Fibroblast of skin of back (primary cell): ENCODE measurements at places on chromosomes 5 and 9.

- DNase-seq: no peak
Measured at GRCh38 chr9:89891591-89892304, 286.9 kb downstream of the GADD45G start.

DNA sequence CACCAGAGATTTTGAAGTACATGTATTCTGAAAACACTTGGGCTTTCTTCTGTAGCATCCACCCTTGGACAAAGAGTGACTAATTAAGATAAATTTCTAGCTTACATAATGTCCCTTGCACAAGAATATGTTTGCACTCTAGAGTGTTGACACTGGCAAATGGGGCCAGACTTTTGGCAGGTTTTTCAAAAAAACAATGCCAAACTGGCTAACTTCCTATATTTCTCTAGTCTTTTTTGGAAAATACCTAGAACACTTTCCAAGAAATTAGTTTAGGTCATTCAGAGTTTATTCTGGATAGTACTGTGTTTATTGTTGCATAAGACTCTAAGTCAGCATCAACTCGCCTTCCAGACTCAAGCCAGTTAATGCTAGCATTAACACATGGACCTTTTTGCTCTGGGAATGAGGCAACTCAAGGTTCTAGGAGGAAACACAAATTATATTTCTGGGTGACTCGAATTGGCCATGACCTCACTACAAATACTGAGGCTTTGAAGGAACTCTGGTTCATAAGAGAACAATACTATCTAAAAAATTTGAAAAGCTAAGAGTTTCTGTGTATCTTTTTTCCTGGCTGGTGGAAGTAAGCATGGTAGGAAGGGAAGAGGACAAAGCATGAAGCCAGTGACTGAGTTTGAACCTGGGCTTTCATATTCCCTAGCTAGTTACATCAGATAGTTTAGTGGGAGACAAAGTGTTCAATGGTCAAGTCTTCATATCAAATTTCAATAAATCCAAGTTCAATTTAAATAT is 101.6 kb downstream of the NREP start:
- no peak for DNase-seq

GRCh38 chr5:2557435-2557834 is 194.0 kb downstream of the IRX2 start:
- no peak for DNase-seq

DNA sequence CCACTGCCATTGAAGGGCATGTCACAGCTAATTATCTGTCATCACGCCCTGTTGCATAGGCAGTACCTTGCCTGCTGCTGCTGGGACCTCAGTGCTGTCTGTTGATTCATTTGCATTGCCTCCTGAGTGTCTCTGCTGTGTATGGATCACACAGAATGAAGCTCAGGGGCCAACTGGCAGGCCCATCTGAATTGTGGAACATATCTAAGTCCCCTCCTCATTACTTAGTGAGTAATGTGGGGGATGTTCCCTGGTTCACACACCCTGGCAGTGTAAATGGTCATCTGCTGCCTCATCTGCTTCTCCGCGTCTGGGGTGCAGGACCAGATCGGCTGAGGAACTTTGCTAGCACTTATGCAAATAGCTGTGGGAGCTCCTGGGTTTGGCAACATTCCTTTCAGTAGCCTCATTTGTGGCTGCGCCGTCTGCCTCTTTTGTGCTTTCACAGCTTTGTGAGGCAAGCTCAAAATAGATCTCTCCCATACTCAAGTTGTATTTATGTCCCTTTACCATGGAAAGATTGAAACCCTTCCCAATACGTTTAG is 25.4 kb downstream of the TYRP1 start:
- DNase-seq: peak; percentile 84

- peak; percentile 90 for DNase-seq
Measured at GRCh38 chr5:32692036-32692746, 18.9 kb upstream of the NPR3 start.

DNA sequence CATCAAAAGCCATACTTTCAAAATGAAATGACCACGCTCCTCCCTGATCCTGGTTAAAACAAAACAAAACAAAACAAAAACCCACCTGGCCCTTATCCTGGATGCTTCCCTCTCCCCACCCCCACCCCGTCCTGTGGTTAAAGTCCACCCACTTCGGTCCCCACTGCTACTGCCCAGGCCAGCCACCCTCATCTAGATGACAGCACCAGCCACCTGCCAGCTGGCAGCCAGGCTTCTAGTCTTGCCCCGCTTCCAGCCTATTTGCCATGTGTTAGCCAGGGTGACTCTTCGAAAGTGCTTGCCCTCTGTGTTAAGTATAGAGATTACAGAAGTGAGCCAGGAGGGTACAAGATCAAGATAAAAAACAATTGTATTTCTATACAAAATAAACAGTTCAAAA is 27.5 kb upstream of the NCS1 start:
- no peak for DNase-seq

DNA sequence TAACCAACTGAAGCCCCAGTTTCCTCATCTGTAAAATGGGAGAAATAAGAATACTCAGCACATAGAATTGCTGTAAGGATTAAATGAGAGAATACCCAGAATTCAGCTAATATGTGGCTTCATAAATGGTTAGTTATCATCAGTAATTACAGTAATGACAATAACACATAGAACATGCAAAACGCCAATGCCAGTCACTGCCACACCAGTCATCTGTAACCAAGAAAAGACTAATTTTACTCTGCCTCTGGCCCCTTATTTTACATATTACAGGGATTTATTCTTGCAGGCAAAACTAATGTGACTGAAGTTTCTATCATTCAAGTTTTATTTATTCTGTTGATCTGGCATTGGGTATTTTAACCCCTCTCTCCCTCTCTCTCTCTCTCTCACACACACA is 46.5 kb downstream of the EBF1 start:
- no peak for DNase-seq

DNA sequence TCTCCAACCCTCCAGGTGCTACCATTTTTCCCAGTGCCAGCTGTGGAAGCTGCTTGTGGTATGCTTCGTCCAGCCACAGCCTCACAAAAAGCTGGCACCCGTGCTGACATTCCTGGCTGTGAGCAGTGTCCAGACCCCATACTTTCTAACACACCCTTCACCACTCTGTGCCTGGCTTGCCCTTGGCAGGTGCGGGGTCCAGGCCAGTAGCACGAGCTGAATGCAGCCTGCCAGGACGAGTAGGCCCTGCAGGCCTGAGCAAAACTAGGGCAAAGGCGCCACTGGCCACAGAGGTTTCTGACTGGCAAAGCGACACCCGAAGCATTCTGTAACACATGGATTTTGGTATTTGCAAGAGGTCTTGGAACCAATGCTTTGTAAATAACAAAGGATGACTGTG is 26.0 kb upstream of the GHR start:
- no peak for DNase-seq

DNA sequence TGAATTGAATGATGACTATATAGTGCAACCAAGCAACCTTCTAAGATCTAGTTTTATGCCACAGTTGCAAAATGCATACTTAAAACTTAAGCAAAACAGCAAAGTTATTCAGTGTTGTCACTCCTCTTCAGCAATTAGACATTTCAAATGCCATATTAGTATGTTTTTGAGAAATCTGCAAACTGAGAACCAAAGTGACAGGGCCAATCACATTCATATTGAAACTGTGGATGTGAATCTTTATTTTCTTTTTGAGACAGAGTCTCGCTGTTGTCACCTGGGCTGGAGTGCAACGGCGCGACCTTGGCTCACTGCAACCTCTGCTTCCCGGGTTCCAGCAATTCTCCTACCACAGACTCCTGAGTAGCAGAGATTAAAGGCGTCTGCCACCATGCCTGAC is 249.2 kb upstream of the EFNA5 start:
- DNase-seq: no peak

- no peak for DNase-seq
Measured at GRCh38 chr9:22337261-22337660, 109.4 kb upstream of the DMRTA1 start.
